ENCODE measurements at places on chromosomes 4 and X.

- DNase-seq = no peak
Observed at GRCh38 chr4:141121768-141122454, 11.4 kb downstream of the RNF150 start.

DNA sequence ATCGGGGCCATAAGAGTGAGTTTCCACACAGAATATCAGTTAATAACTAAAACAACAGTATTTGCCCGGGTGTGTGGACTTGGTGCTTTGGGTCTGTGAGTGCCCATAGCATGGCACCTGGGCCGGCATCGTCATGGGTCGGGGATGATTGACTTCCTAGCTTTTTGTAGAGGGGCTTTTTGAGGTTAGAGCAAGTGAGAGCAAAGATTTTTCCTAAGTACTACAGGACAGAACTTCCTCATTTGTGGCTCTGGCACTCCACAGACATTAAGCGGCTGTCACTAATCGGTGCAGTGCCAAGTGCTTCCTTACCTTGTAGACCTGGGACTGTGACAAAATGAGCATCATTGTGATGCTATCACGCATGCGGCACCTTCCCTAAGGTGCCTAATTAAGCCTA, 81.0 kb downstream of the SHROOM2 start:
- DNase-seq = no peak

- DNase-seq = peak; percentile 17
Observed at GRCh38 chr4:146488495-146489174, 33.1 kb downstream of the SLC10A7 start.

GRCh38 chr4:94933799-94934198, 176.0 kb downstream of the BMPR1B start:
- DNase-seq = peak; percentile 6

GRCh38 chrX:122418758-122419157, 765.3 kb upstream of the GRIA3 start:
- DNase-seq = no peak

DNA sequence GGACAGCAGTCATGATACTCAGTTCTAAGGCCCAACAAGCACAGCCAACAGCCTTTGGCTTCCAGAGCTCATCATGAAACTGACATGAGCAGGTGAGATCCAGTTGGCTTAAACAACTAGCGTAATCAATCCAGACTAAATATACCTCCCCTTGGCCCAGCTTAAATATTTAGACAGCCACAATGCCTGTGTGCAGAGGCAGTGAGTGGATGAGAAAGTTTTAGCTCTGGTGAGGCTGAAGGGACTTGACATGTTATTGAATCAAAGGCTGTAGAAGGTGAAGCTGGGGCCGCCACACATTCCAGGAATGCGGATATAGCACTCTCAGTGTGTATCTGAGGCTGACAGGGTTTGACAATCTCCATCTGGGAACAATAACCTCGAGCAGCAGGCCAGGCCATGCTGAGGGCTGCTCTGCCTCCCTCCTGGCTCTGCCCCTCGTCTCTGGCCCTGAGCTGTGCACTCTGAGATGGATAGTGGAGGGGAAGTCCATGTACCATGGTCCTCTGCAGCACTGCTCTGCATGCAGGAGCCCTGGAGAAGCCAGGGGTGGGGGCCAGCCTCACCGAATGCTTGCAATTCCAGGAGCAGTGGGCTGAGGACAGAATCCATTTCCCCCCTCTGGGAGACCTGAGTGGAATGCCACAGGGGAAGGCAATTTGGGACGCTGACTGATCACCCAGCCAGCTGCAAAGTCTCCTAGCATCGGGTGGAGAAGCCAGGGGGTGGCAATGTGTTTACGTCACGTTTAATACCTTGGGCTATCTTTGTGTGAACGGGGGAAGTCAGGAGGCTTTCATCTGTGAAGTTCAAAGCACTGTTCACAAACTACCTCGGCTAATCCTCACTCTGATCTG, 37.3 kb upstream of the RASL11B start:
- peak; percentile 85 for DNase-seq

DNA sequence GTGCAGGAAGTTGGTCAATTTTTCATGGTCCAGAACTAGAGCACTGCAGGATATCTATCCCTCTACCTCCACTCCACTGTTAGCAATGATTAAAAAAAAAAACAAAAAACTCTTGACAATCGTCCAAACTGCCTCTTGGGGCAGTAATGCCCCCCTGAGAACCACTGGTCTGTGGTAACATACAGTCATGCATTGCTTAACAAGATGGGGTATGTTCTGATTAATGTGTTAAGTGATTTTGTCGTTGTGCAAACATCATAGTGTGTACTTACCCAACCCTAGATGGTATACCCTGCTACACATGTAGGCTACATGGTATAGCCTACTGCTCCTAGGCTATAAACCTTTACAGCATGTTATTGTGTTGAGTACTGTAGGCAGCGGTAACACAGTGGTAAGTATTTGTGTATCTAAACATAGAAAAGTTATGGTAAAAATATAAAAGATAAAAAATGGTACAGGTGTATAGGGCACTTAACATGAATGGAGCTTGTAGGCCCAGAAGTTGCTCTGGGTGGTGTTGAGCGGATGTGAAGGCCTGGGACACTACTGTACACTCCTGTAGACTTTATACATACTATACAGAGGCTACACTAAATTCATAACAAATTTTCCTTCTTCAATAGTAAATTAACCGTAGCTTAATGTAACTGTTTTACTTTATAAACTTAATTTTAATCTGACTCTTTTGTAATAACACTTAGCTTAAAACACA, 34.1 kb downstream of the ART3 start:
- no peak for DNase-seq

DNA sequence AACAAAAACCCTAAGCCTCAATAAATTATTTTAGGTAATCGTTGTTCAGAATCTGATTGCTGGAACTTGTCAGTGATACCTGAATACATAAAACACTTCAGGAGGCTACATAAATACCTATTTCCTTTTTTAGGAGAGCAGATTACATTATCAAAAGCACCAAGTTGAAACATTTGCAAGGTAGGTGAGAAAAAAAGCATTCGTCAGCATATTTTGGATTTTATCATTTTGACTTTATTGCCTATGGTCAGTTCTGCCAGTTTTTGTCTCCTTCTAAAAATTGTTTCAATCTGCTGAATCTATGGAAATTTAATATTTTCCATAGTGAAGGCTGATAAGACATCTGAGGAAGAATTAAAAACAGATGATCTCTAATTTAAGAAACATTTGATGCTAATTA, 16.5 kb upstream of the MAD2L1 start:
- no peak for DNase-seq

All from IMR-90 (cell line).